ENCODE measurements at places on chromosomes 1 and 21.

- DNase-seq, result no peak
Measured at GRCh38 chr1:158283965-158284364, 5.8 kb upstream of the CD1C start.

- no peak for DNase-seq
Measured at GRCh38 chr1:113333056-113333455, 57.3 kb upstream of the MAGI3 start.

DNA sequence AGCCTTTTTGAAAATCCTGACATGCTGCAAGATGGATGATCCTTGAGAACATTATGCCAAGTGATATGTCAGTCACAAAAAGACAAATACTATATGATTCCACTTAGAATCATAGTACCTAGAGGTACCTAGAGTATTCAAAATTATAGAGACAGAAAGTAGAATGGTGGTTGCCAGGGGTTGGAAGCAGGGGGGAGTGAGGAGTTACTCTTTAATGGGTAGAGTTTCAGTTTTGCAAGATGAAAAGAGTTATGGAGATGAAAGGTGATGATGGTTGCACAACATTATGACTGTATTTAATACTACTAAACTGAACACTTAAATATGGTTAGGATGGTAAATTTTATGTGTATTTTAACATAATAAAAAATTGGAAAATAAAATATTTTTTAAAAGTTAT, 37.9 kb upstream of the PODN start:
- no peak for DNase-seq

DNA sequence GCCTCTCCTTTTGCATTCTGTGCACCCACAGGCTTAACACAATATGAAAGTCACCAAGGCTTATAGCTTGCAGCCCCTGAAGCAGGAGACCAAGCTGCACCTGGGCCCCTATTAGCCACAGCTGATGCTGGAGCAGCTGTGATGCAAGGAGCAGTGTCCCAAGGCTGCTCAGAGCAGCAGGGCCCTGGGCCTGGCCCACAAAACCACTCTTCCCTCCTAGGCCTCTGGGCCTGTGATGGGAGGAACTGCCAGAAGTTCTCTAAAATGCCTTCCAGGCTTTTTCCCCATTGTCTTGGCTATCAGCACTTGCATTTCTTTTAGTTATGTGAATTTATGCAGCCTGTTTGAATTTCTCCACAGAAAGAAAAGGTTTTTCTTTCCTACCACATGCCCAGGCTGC, 89.5 kb upstream of the KCTD3 start:
- DNase-seq, result no peak

- DNase-seq, result peak; percentile 87
Measured at GRCh38 chr1:41739061-41739955, 179.4 kb downstream of the HIVEP3 start.
